CD4-positive, alpha-beta T cell treated with Interleukin-15 for 4 hours (primary cell): ENCODE measurements at places on chromosomes 16 and 17.

GRCh38 chr16:30137897-30138296 lies 14.9 kb upstream of the MAPK3 start:
- DNase-seq = no peak

DNA sequence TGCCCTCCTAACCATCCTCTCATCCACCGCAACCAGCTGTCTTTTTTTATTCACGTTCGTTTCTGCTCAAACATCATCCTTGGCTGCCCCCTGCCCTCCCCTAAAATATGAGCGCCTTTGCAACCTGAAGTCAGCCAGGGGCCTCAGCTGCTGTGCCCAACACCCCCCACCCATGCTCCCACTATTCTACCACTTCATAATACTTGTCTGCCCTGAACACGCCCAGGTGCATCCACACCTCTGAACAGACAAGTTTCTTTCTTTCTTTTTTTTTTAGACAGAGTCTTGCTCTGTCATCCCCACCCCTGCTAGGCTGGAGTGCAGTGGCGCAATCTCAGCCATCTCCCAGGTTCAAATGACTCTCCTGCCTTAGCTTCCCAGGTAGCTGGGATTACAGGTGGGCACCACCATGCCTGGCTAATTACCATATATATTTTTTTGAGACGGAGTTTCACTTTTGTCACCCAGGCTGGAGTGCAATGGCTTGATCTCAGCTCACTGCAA lies 26.9 kb downstream of the CEP295NL start:
- no peak for DNase-seq

DNA sequence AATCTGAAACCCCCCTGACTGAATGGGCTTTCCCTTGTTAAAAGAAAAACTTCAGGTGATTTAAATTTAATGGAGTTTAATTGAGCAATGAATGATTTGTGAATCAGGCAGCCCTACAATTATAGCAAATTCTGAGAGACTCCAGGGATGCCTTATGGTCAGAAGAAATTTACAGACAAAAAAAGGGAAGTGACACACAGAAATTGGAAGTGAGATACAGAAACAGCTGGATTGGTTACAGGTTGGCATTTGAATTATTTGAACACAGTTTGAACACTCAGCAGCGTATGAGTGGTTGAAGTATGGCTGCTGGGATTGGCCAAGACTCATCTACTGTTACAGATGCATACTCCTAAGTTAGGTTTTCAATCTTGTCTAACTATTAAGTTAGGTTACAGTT lies 19.0 kb upstream of the CPHXL start:
- DNase-seq = no peak

DNA sequence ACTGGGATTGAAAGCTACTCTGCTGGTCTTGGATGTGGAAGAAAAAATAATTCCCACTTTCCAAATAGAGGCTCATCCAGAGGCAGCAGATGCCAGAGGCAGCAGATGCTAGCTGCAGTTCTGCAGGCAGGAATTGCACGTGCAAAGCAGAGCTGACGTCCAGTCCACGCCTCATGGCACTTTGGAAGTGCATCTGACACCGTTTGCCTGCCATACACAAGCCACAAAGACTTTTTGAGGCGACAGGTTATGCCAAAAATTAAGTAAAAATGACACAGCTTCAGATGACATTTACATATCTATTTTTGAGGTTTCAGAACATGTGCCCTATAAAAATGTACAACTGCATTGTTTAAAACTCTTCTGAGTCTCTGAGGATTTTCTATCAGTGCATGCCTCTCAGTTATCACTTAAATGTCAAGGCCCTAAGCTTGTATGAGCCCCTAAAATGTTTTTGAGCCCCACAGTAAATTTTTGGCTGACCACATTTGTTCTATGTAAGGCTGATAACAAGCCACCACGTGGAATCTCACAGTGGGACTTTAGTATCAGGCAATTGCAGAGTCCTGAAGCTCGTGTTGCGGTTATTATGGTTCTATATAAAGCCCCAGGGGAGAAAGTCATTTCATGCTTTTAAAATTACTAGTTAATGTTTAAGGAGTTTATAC lies 239.2 kb downstream of the PRKCA start:
- no peak for DNase-seq

DNA sequence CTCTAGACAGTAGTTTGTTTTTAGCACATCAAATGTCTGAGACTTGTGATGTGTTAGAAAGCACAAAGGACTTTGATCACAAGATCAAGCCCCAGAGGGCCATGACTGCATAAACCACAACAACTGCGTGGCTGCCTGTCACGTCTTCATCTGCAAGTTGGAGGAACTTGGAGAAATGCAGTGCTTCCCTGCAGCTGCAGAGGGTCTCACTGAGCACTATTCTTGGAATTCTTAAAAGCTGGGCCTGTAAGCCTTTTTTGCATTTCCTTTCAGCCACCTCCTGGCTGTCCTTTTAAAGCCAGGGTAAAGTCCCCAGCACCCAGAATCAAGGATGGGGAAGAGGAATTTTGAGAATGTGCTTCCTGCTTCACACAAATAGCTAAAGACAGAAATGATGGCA lies 431.3 kb downstream of the MAF start:
- no peak for DNase-seq
